ENCODE measurements at places on chromosomes 6 and 20.
A peak's percentile ranks its signal among the peaks of the same experiment; 100 is the strongest.

DNA sequence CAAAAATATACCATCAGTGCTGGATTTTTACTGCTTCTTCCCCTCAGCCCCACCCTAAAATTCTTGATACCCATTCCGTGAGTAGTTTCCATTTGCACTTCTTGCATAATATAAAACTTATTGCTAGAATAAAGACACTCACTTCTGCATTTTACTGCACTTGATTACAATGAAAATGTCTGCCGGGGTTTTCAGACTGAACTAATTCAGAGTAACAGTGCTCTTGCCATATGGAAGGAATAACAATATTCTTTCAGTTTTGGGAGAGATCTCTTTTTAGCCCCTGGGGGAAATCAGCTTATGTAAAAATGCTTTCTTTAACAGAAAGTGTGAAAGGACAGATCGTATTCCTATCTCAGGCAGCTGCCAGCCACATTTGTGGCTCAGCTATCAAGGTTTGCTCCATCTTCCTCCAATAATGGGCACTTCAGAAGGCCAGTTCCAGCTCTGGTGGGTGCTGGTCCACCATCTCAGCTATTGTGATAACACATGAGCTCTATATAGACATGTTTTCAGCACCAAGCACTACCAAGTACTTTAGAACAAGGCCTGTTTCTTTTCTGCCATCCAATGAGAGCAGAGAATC, 8.9 kb downstream of the SMLR1 start:
- DNase-seq, result no peak

GRCh38 chr6:31669676-31670075, at the start of gene LY6G5B:
TSS of gene LY6G5B (plus strand) at chr6:31669976. CDS start at chr6:31670951, 975 bp downstream.
- no peak for DNase-seq

DNA sequence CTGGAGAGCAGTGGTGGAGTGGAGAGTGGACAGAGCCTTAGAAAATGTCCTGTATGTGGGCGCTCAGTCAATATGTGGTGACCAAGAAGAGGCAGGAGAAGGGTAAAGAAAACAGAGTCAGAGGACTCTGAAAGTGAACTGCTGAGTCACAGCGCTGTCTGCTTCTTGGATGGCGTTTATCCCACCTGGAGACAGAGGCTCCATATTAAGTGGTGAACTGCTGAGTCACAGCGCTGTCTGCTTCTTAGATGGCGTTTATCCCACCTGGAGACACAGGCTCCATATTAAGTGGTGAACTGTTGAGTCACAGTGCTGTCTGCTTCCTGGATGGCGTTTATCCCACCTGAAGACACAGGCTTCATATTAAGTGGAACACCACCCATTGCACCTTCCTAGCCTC, 119.3 kb upstream of the RALGAPA2 start:
- DNase-seq, result no peak

DNA sequence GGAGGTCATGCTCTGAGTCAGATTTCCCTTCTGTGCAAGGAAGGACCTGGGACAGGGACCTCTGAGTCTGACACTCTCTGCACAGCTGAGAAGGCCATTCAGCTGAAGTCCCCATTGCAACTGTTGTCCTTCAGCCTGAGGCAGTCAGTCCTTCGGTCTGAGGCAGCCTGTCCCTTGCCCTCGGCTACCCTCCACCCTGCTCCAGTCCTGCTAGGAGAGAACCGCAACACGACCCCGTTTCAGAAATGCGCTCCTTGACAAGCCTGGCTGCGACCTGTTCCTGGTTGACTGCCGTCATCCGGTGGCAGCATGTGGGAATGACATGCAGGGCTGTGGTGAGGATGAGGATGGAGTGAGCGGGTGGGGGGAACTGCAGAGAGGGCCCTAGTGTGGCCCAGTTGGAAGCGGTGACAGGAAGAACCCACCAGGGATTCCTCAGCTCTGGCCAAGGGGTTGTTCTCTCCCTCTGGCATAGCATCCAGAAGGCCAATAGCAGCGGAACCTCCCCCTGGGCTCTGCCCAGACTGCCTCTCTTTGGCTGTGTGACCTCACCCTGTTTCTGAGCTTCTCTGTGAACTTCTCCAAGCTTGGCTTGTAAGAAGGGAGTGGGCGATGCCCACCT, 40.3 kb upstream of the ANGPT4 start:
- DNase-seq, result peak; percentile 70

DNA sequence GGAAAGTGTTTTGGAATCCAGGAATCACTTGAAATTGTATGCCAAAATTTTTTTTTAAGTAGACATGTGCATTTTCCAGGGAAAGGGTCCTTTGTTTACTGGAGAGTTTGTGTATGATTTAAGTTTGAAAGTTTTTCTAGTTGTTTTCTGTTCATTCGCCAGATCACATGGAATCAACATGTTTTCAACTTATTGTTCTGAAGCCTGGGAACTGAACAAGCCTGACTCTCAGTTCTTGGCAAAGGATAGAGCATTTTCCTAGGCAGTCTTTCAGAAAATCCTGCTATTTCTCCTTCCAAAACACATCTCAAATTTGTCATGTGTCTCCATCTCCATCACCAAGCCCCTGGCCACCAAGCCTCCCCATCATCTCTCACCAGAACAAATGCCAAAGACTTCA, 374.8 kb downstream of the MAFB start:
- DNase-seq, result no peak

GRCh38 chr6:132817554-132818403, 3.4 kb downstream of the RPS12 start:
- no peak for DNase-seq

GRCh38 chr6:24768361-24768760, 6.4 kb upstream of the GMNN start:
- no peak for DNase-seq

- no peak for DNase-seq
These were observed 5.8 kb downstream of the UNC93A start for GRCh38 chr6:167296902-167297301.

- no peak for DNase-seq
These were observed 16.4 kb upstream of the FNDC1 start for GRCh38 chr6:159152782-159153181.

DNA sequence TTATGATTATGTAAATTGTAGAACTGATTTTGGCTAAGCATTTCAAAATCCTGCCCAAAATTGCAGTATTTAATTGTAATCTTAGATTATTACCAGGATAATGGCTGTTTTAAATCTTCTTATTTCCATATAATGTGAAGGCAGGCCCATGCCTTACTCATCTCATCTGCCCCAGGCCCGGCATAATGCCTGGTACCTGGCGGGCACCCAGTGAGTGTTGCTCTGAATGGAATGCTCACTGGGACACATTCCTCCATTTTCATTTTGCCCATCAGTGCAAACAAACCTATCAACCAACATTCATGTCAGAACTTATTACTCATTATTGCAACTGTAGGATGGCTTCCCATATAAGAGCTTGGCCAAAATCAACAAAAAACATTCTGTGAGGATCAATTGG, 22.8 kb downstream of the SAMD5 start:
- DNase-seq, result no peak

GRCh38 chr6:53879608-53880007, 84.8 kb downstream of the LRRC1 start:
- no peak for DNase-seq

DNA sequence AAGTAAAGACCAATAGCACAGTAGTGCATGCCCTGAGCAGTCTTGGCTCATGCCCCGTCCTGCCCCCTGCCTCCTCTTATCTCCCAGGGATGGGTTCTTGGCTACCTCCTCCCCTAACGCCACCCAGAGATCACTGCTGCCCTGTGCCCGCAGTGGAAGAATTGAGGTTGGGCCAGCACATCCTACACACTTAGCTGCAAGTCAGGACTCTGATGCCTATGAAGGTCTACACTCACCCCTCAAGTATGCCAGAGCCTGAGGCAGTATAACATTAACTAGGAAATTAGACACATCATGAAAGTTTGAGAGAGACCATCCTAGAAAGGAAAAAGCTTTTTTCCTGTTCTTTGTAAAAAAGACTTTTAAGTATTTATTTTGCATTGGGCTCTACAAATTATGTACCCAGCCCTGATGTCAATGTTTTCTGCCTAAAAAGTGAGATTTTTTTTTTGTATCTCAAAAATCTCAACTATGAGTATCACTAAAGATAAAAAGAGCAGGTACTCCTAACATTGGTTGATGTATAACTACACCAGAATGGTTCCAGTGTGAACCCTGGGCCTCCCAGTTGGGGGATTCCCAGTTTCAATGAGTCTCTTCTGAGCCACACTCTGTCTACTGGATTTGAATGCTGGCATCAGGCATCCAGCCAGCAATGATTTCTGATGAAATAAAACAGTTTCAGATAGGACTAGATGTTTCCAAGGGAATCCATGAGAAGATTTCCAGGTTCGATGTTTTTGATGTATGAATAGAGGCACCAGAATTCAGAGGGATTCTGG, 115.4 kb downstream of the ISM1 start:
- no peak for DNase-seq

- DNase-seq, result no peak
These were observed 102.3 kb downstream of the CTNNBL1 start for GRCh38 chr20:37796121-37796520.

DNA sequence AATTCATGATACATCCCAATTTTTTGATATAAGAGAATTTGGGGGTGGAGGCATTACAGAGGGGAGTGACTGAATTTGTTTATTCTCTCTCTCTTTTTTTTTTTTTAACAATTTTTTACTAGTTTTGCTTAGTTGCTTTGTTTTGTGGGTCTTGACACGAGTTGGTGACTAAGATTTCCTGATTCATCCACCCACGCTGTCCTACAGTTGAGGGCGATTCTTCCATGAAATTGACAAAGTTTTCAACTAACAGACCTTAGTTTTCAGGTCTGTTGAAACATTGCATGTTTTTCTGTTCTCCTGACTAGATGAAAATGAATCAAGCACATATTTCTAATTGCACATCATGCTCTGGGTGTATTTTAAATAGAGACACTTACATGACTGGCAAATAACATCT, 613.8 kb downstream of the TFAP2B start:
- no peak for DNase-seq

- no peak for DNase-seq
These were observed 13.1 kb downstream of the UQCC1 start for GRCh38 chr20:35398660-35399144.

- DNase-seq, result no peak
These were observed 109.8 kb downstream of the DOK5 start for GRCh38 chr20:54585217-54585616.

DNA sequence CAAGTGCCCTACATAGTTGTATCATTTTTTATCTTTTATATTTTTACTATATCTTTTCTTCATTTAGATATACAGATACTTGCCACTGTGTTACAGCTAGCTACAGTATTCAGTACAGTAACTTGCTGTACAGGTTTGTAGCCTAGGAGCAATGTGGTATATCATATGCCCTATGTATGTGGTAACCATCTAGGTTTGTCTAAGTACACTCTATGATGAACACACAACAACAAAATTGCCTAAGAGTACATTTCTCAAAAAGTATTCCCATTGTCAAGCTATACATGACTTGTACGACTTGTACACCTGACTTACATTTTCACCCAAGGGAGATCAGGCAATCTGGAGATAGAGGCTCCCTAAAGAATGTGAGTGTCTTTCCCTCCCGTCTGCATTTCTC, 8.2 kb downstream of the ELOVL5 start:
- no peak for DNase-seq

DNA sequence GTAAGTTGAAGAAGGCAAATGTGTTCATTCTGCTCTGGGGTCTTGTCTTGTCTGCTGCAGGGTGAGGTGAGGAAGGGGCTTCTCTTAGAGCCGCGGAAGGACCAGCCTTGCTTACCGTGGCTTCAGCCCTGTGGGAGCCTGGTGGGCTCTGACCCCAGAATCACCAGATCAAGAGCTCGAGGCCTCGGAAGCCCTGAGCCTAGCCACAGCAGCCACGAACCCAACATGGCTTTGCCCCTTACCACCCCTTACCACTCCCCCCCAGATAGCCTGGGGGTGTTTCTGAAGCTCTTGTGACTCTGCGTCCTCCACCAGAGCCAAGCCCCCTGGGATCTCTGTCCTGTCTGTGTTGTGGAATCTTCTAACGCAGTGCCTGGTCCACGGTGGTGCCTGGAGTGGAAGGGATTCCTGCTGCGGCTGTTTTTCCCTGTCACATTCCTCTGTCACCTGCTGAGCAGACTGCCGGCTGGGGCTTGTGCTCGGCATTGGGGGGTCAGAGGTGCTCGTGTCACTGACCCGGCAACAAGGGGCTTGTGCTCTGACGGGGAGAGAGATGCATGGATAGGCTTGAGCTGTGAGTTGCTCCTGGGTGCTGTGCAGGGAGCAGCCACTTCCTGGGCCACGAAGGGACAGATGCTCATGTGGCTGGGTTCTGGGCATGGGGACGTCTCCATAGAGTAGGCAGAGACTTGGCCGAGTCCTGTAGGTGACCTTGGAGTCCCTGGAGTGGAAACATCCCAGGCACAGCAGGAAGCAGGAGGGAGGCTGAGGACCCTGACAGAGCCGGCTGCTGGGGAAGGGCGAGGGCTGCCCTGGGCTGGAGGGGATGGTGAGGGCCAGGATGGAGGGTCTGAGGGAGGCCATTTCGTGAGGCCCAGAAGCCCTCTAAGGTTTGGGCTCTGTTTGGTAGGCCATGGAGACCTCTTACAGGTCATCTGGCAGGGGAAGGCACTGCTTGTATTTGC, 316.0 kb downstream of the QKI start:
- DNase-seq, result no peak

DNA sequence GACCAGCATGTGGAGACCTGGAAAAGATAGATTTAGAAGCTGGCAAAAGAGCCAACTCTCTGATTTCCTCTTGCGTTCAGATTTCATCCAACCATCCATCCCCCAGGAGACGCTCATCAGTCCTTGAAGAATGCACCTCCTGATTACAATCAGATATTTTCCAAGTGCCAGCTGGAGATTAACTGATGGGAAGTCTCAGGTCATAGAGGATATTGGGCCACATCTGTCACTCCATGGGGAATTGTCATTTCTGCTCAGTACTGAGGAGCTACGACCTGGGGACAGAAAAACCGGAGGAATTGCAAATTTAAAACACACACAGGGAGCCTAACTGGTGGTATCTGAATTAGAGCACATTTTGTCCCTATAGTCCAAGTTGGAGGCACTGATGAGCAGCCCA, 496.2 kb upstream of the SULF2 start:
- no peak for DNase-seq

DNA sequence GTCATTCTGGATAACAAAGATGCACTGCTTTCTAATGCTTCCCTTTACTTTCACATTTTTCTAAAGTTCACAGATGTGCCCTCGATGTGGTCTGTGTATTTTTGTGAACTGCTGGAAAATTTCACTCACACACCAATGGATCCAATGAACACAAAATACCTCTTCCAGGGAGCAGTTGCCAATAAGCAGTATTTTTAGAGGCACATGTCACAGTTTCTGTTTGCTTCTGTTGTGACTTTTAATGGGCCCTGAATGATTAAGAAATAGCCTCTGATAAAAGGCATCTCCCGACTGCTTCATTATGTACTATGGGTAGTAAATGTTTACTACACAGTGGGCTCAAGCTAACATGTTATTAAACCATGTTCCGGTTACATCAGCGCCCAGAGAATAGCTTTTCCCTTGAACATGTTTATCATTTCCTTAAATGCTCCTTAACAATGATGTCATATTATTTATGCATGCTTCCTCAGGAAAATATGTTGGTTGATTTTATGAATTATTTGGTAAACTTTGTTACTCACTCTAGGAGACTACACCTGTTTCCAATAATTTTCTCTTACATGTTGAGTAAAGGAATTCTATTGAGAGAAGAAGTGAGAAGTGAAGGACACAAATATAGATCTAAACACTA, 188.0 kb downstream of the KCNQ5 start:
- DNase-seq, result no peak
